ENCODE measurements at places on chromosomes 13 and 19.
A peak's percentile ranks its signal among the peaks of the same experiment; 100 is the strongest.

GRCh38 chr19:54424660-54425381 lies 9.6 kb downstream of the TTYH1 start:
- no peak for DNase-seq

DNA sequence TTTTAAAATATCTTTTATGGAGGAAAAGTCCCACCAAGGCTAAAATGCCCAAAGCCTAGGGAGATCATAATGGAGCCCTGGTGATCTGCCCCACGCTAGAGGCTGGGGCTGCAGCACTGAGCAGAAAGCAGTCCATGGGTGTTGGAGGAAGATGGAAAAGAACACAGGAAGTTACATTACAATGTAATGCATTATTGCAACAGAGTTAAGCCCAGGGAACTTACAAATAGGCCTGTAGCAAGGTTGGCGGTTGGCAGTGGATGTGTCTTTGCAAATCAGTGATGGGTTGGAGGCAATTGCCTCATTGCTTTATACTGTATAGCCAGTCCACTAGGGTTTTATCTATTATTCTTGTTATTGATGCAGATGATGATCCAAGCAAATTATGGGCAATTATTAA lies 399.9 kb downstream of the NDFIP2 start:
- no peak for DNase-seq

GRCh38 chr13:113832205-113832604 lies 31.7 kb downstream of the GAS6 start:
- no peak for DNase-seq

- DNase-seq, result peak; percentile 29
Observed at GRCh38 chr13:84137292-84137691, 255.0 kb upstream of the SLITRK1 start.

DNA sequence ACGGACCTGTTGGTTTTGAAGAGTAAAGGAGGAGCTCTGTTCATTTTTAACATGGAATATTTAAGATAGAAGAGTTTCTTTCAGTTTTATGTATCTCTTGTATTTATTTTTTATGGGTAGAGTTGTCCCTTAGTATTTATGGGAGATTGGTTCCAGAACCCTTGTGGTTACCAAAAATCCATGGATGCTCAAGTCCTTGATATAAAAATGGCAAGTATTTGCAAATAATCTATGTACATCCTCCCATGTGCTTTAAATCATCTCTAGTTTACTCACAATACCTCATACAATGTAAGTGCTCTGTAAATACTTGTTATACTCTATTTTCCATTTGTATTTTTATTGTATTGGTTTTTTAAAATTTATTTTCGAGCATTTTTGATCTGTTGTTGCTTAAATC lies 63.1 kb downstream of the TM9SF2 start:
- no peak for DNase-seq

GRCh38 chr19:33472691-33473652 lies 48.6 kb downstream of the PEPD start:
- no peak for DNase-seq

DNA sequence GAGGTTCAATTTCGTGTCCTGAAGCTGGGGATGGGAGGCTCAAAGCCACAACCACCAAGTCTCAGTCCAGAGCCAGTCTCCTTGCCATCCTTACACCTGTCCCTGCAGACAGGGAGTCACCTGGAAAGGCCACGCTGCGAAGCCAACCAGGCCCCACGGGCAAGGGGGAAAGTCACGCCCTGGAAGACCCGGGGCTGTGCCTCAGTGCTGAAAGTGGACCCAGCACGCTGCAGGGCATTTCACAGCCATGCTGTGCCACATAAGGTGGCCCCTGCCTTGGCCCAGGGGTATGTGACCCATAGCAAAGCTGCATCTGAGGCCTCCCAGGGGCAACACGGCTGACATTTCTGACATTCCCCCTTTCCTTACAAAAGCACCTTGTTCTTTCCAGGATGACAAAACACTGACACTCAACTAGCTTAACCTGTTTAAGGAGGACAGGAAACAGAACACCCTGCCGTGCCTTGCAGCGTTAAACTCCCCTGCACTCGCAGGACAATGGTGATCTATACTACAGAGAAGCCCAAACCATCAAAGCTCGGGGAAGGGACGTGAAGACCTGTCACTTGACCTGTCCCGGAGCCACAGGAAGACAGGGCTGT lies 14.8 kb downstream of the CHERP start:
- no peak for DNase-seq

DNA sequence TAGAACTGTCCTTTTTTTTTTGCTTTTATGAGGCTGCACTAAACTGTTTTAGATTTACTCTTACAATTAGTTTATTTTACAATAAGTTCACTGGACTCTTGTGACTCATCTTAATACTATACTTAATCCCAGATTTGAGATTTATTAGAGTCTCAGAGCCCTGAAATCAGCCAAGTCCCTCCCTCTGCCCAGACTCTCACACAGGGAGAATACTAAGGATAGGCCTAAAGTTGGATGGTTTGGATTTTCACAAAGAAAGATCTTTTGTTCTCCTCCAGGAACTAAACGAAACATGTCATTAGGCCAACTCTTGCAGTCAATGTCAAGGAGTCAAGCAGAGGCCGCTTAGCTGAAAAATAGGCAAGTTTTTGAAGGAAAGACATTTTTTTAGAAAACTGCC lies 42.7 kb upstream of the MIR17HG start:
- no peak for DNase-seq

DNA sequence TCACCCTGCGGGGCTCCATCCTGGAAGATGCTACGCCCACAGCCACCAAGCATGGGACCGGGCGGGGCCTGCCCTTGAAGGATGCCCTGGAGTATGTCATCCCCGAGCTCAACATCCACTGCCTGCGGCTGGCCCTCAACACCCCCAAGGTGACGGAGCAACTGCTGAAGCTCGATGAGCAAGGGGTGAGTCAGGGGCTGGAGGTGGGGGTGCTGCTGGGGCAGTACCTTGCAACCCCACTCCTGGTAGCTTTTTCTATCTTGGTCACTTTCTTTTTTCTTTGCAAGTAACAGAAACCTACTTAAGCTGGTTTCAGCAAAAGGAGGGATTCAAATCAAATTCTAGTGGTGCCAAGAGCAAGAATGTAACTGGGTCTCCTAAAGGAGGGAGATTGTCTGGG lies 124.1 kb downstream of the DPF1 start:
- no peak for DNase-seq

Measured in B cell (primary cell).